ENCODE measurements at places on chromosomes 1 and 21.

- DNase-seq, result no peak
These were observed 1191.1 kb downstream of the NCAM2 start for GRCh38 chr21:22189278-22189677.

DNA sequence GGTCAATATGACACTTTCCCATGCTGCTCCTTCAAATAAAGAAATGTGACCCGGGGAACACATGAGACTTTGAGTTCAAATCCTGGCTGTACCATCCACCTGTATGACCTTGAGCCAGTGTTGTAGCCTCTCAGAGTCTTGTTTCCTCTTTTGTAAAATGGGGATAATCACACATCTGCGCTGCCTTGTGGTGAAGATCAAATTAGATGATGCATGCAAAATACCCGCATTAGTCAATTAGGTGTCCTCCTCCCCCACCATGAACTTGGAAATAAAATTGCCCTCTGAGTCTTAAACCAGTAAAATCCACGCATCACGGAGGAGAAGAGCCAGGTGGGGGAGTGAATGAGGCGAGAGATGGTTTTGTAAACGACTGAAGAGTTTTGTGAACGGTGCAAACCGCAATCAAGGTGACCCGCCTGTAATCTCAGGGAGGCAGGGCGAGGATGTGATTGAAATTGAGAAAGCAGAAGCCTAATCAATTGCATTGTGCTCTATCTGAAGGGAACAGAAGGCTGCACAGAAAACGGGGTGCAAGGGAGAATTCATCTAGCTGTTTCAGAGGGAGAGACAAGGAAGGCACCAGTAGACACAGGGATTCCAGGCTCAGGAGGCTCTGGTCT is 5.8 kb upstream of the AHDC1 start:
- no peak for DNase-seq

DNA sequence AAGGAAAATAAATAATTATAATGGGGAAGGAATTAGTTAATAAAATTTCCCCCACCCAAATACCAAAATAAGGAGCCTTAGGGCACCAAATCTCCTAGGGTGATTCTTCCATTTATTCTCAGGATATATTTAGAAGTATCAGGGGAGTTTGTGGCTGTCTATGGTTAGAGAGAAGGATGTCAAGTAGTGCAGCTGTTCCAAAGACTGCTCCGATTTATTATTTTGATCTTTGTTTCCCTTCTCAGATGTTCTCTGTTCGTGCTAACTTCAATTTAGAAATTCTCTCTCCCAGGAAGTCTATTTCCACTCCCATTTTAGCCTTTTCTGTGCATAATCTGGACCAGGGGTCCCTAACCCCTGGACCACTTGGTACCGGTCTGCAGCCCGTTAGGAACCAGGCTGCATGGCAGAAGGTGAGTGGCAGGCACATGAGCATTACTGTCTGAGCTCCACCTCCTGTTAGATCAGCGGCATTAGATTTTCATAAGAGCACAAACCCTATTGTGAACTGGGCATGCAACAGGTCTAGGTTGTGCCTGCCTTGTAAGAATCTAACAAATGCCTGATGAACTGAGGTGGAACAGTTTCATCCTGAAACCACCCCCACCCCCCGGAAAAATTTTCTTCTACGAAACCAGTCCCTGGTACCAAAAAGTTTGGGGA is 9.3 kb upstream of the MAST2 start:
- no peak for DNase-seq

DNA sequence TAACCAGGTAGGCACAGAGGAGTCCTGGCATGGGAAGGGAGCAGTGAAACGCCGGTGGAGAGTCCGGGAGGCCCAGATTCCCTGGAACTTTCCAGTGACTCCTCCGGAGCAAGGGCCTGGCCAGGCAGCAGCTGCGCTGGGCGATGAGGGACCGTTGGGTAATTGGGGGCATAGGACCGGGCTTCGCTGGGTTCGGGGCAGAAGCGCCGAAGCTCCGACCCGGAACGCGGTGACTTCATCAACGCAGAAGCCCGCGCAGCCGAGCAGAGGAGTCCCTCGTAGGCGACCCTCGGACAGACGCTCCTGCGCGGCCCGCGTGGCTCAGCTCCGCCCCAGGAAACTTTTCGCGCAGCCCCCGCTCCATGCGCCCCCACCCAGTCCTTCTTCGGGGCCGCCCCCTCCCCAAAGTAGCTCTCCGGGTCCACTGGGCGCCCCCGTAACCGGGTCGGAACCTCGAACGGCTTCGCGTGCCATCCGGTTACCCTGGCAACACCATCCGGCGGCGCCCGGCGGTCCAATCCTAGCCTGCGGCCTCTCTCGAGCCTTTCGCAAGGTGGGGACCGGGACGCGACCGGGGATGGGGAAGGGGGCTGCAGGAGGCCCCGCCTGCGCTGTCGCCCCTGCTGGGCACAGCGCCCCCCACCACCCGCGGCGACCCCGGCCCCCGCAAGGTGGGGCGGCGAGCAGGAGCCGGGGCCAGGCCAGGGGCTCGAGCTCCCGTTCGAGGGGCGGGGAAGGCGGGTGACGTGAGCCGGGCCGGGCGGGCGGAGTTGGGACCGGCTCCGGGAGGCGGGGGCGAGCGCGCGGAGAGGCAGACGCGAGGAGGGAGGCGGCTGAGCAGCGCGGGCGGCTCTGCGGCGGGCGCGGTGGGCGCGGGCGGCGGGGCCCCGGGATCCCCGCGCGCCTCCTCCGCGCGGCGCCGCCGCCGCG is at the start of gene AJAP1:
Gene AJAP1 (plus strand): TSS at position 814 of the 930 bp plus-strand sequence. CDS start 817 bp downstream, outside the sequence.
- DNase-seq, result no peak

GRCh38 chr1:5943343-5944124 is 48.7 kb downstream of the NPHP4 start:
- DNase-seq, result no peak

- DNase-seq, result no peak
These were observed 1.2 kb downstream of the RSRP1 start for GRCh38 chr1:25245809-25246599.

DNA sequence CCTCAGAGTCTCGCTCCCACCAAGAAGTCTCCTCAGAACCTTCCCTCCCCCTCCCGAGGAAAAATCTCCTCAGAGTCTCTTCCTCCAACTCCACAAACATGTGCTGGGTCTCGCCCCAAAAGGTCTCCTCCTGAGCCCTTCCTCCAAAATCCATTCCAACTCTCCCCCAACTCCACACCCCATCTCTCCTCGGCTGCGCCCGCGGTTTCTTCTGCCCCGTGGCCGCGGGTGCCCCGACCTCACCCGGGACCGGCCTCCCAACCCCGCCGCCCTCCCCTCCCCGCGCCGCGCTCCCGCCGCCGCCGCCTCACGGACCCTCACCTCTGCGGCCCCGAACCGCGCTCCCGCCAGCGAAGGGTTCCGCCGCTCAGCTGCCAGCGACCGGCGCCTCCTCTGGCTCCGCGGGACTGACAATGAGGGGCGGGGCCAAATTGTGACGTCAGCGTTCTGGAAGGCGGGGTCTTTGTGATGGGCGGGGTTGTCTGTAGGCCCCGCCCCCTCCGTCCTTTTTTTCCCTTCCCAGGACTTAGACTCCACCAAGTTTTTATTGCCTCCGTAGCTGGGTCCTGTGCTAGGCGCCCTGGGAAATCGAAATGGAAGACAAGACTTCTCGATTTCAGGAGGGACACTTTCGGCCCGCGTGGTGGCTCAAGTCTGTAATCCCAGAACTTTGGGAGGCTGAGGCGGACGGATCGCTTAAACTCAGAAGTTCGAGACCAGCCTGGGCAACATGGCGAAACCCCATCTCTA is at the start of gene LUZP1:
Gene LUZP1 (minus strand): TSS at position 412 of the 750 bp plus-strand sequence.
- peak; percentile 70 for DNase-seq

DNA sequence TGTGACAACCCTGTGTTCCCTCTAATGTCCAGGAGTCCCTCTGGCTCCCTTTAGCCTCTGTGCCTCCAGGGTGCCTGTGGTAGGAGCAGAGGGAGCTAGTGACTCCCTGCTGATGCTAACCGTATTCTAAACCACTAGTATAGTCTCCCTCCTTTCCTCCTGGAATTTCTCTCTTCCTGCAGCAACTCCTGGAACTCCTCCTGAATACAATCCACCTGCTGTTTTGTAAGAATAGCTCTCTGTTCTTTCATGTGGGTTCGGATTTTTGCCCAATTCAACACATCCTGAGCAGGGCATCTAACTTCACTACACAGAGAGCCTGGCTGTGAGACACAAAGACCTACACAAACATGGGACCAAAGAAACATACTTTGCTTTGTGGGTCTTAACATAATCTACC is 107.9 kb downstream of the RUNX1 start:
- DNase-seq, result no peak

GRCh38 chr1:20634065-20634593 is 871 bp downstream of the PINK1 start:
- DNase-seq, result no peak

GRCh38 chr1:230208619-230209261 is 141.7 kb downstream of the GALNT2 start:
- DNase-seq, result peak; percentile 34

DNA sequence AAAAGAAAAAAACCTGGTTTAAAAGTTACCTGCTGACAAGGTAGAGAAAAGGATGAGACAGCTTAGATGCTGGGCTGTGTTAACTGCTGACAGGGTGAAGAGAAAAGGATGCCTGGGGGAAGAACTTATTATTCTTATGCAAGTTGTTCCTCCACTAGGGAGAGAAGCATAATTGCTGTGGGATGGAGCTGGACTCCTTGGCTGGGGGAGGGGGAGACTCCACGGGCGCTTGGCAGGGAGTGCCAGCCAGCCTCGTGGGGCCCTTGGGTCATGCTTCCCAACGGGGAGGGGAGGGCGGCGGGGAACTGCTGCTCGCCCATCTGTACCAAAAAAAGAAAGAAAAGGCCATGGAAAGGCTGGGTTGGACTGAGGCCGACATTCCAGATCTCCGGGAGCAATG is 47.2 kb downstream of the SYCP1 start:
- DNase-seq, result no peak

DNA sequence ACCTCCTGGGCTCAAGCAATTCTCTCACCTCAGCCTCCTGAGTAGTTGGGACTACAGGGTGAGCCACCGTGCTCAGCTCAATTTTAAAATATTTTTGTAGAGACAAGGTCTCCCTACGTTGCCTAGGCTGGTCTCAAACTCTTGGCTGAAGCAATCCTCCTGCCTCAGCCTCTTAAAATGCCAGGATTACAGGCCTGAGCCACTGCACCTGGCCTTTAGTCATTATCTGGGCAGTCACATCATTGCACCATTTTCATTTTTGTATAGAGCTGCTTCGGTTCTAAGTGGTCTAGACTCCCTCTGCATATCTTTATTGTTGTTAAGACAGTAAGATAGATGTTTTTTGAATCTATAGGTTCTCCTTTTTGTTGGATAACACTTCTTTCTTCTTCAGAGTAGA is 39.9 kb downstream of the ATF3 start:
- DNase-seq, result no peak

- DNase-seq, result no peak
These were observed 13.2 kb downstream of the BLZF1 start for GRCh38 chr1:169381162-169381561.

DNA sequence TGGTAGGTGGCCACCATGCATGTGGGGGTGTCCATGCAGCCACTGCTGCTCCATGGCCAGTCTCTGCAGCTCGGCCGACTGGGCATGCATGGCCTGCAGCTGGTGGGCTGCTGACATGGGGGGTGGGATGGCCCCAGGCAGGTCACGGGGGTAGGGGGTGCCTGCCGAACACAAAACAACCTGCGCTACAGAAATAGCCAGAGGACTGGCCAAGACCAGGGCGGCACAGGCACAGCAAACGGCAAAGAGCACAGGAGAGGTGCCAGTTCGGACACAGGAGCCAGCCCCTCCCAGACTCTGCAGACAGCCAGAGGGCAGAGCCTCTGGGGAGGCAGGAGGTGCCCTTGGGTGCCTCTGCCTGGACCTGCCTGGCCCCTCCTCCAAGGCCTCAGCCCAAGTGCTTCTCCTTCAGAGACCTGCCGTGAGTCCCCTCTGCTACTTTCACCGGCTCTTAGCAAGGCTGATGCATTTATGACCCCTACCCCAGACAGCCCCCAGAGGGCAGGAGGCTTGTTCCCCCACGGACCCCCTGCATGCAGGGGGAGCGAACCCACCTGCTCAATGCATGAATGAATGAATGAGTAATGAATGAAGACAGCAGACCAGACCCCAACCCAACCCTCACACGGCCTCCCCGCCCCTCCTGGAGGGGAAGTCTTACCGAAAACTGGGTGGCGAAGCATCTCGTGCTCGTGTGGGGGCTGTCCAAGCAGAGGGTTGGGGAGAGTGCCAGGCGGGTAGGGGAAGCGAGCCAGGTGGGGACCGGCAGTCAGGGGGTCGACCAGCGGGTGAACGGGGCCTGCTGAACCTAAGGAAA is 37.7 kb downstream of the SLC45A1 start:
- no peak for DNase-seq

GRCh38 chr21:18275781-18276180 is 31.1 kb downstream of the CHODL start:
- DNase-seq, result no peak

DNA sequence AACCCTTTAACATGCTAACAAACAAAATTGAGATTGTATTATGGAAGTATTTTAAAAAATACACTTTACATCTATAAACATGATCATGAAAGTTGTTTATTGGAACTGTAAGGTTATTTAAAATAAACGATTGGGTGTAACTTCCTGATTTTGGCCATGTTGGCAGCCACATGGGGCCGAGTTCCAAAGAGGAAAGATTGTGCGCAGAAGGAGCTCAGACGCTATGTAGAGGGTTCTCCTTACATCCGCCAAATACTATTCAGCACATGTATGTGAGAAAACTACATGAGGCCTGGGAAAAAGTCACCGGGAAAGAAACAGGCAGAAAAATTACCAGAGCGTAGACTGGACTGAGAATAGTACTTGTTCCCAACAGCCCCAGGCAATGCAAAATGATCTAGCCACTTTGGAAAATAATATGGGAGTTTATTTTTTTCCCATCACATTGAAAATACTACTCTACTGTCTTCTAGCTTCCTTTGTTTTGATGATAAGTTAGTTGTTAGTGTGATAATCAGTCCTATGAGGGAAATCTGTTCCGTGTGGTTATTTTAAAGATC is 35.7 kb upstream of the B3GALT2 start:
- DNase-seq, result no peak

GRCh38 chr1:7363450-7363849 is 407.6 kb upstream of the VAMP3 start:
- no peak for DNase-seq

- DNase-seq, result no peak
These were observed 16.9 kb upstream of the BTG2 start for GRCh38 chr1:203288400-203288799.

DNA sequence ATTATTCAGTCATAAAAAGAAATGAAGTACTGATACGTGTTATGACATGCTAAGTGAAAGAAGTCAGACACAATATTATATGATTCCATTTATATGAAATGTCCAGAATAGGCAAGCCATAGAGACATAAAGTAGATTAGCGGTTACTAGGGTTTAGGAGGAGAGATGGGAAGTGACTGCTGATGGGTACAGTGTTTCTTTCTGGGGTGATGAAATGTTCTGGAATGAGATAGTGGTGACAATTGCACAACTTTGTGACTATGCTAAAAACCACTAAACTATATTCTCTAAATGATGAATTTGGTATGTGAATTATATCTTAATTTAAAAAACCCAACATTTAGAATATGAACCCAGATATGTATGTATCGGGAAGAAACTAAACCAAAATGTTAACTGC is 27.6 kb downstream of the IPP start:
- no peak for DNase-seq

Measured in stimulated activated CD8-positive, alpha-beta memory T cell treated with anti-CD3 and anti-CD28 coated beads, Interleukin-15, amount 100 ng/mL, for 4 hours (primary cell).